ENCODE measurements at places on chromosomes 1 and 21.
A peak's percentile ranks its signal among the peaks of the same experiment; 100 is the strongest.

- no peak for DNase-seq
These were observed 40.0 kb upstream of the CITED4 start for GRCh38 chr1:40901886-40902852.

GRCh38 chr1:21638531-21639341, 30.4 kb downstream of the RAP1GAP start:
- no peak for DNase-seq

GRCh38 chr1:86197206-86197855, 40.8 kb upstream of the COL24A1 start:
- DNase-seq = no peak

DNA sequence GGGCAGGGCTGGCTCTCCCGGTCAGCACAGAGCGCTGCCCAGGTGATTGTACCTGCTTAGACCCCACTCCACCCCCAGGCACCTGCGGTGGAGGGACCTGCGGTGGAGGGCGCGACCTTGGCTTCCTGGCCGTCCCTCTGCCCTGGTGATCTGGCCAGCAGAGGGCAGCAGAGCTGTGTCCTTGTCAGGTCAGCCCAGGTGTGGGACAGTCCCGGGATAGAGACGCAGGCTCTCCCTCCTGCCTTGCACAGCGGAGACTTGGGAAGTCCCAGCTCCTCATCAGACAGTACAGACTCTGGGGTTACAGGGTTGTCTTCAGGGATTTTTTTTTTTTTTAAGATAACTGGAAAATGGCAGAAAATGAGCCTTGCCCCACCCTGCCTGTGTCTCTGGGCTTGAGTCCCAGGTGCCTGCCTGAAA, 10.0 kb downstream of the SLX9 start:
- DNase-seq = peak; percentile 76

- no peak for DNase-seq
These were observed 22.0 kb downstream of the PANK4 start for GRCh38 chr1:2504225-2504948.

DNA sequence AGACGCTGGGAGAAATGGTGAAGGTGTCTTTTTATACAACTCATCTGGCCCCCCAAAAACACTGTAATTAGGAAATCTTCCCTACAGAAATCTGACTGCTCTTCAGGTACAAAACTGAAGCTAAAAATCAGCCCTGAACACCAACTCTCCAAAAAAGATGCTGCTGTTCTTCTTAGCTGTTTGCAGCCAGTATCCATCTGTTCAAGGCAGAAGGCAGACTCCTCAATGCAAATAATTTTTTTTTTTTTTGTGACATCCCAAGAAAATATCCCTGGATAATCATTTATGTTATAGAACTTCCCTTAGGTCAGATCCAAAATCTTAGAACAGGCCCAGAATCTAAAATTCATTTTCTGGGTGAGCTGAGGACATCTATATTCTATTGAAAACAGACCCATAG, 36.5 kb downstream of the TRIT1 start:
- DNase-seq = no peak

GRCh38 chr1:246577720-246578106, 11.5 kb downstream of the CNST start:
- no peak for DNase-seq

All from stimulated activated CD8-positive, alpha-beta memory T cell treated with anti-CD3 and anti-CD28 coated beads, Interleukin-4, amount 100 ng/mL, for 1 hour (primary cell).